ENCODE measurements at places on chromosomes 11 and 22.

- DNase-seq, result no peak
Measured at GRCh38 chr11:124817036-124817435, 16.8 kb upstream of the MSANTD2 start.

DNA sequence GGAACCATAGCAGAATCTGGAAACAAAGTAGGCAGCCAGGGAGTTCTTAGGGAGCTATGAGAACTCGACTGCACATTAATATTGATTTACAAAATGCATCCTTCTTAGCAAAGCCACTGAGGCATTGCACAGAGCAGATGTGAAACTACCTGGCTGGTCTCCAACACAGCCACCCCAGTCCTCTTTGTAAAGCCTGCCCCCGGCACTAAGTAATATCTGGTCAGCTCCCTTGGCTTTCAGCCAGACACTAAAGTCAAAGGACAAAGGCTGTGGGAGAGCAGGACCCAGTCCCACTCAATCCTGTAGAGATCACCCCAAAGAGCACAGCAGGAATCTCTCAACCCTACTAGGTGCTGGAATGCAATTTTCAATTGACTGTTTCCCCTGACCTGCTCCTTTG lies 12.8 kb downstream of the XRRA1 start:
- no peak for DNase-seq

- no peak for DNase-seq
Measured at GRCh38 chr11:112156956-112157766, 6.7 kb downstream of the IL18 start.

GRCh38 chr22:30425616-30426387 lies at the start of gene MTFP1:
Gene MTFP1 (plus strand): TSS chr22:30425768. CDS start chr22:30425880, 112 bp downstream.
- no peak for DNase-seq

DNA sequence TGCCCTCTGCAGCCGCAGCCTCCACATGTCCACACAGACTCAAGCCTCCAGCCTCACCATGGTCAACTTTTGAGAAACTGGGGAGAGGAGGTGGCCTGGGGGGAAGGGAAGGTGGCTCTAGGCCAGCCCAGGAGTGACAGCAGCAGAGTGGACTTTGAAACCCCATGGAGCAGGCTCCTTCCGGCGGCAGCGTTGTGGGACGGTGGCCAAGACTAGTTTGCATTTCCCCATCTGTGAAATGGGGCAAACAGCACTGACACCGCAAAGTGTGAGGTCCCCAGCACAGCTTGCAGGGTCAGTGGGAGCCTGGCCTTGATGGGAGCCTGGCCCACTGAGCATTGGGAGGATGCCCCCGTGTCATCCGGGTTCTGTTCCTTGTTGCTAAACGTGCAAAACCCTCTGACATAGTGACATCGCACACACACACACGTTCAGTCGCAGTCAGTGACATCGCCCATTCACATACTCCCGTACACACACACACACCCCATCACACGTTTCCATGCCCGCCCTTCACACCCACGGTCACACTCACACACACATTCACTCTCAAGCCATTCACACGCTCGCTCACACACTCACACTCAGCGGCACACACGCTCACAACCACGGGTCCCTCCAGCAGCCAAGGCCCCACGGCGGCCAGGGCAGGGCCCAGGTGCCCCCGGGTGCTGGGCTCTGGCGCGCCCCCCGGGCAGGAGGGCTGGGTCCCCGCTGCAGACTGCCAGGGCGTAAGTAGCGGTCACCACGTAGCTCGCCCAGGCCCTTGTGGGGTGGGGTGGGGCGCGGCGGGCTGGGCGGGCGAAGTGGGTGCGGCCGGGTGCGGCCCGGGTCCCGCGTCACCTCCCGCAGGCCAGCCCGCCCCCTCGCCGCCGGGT lies 585 bp downstream of the CYB5R3 start:
- DNase-seq, result no peak

DNA sequence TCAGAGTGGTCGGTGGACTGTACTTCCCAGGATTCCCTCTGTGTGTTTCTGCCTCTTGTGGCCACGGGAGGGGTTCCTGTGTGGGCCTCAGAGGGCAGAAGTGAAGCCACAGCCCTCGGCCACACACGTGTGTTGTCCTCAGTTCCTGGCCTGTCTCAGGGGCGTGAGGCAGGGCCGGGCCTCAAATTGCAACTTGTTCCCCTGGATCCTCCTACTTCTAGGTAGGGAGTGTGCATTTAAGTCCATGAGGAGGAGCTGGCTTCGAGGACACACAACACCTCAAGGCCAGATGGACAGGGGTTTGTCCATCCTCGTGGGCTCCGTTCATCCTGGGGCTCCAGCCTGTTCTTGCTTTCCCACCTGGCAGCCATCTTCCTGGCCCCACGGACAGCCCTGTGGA lies 573.0 kb downstream of the TBC1D22A start:
- no peak for DNase-seq

DNA sequence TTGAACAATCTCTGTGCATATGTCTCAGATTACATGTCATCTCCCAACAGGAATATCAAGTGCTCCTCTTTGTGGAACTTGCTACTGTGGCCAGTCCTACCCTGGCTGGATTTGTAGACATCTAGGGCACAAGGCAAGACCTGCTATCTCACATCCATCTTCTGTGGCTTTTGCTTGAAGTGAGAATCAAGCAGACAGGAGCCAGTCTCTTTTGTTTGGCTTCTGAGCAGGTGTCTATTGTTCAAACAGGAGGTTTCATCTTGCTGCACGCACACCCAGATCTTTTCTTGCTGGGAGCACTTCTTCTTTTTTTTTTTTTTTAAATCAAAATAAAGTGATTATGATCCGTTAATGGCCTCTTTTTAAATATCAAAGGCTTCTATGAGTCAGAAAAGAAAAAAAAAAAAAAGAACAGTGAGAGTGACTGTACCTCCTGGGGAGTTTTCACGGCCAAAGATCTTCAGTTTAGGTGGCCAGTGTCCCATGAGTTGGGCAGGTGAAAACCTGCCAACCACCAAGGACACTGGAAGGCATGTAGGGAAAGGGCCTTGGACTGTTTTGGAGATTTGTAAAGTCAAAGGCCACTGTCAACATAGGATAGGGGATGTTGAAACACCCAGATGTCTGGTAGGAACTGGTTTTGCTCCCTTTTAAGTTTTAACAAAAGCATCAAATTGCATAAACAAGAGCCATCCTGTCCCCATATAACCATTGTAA lies 78.1 kb downstream of the CD44 start:
- no peak for DNase-seq

DNA sequence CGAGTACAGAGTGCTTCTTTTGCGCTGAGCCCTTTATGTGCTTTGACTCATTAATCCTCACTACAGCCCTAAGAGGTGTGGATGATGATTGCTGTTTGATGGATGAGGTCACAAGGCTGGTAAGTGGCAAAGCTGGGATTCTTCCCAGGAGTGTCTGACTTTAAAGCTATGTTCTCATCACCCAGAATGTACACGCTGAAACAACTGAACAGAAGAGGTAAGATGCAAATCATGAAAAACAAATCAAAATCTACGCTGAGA lies 37.7 kb upstream of the CREB3L1 start:
- no peak for DNase-seq

DNA sequence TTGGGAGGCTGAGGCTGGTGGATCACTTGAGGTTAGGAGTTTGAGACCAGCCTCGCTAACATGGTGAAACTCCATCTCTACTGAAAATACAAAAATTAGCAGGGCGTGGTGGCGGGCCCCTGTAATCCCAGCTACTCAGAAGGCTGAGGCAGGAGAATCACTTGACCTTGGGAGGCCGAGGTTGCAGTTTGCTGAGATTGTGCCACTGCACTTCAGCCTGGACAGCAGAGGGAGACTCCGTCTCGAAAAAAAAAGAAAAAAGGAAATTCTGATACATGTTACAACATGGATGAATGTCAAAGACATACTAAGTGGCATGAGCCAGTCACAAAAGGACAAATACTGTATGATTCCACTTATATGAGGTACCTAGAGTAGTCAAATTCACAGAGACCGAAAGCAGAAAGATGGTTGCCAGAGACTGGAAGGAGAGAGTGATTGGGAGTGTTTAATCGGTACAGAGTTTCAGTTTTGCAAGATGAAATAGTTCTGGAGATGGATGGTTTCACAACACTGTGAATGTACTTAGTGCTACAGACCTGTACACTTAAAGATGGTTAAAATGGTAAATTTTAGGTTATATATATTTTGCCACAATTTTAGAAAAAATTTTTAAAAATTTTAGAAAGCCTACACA lies 92.3 kb downstream of the BLID start:
- no peak for DNase-seq

GRCh38 chr22:31275576-31275975 lies 16.7 kb downstream of the PIK3IP1 start:
- no peak for DNase-seq

GRCh38 chr11:43833657-43834073 lies 47.0 kb upstream of the ALKBH3 start:
- DNase-seq, result no peak

- DNase-seq, result no peak
Measured at GRCh38 chr11:75820645-75821044, 5.6 kb downstream of the UVRAG start.

- DNase-seq, result no peak
Measured at GRCh38 chr11:4947505-4947904, at the start of gene OR51A4. Gene OR51A4 (minus strand): TSS chr11:4947605. CDS start chr11:4947100, 505 bp downstream.

DNA sequence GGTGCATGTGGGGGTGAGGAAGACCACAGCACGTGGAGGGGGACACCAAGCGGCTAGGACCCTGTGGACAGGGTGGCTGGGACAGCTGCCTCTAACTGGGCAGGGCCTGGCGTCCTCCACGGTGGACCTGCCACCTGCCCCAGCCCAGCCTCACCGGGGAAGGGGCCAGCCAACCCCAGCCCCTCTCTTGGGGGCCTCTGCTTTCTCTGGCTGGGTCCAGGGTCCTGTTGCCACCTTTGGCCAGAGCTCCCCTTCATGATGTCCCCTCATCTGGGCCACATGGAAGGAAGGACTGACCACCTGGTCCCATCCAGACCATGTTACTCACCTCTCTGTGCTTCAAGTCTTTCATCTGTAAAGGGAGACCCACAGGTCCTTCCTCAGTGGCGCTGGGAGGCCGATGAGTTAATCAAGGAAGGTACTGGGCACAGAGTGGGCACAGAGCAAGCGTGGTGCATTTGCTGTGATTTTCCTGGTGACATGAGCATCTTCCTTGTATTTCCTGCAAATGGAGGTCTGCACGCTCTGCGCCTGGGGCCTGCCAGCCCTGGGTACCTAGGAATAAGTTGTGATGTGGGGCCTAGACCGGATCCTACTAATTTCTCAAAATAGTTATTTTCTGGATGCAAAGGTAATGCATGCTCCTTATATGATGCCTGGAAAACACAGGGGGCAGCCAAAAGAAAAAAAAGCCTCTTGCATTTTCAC lies 538.4 kb downstream of the TBC1D22A start:
- no peak for DNase-seq

- DNase-seq, result no peak
Measured at GRCh38 chr22:22721681-22722354, 77.4 kb downstream of the GGTLC2 start.

GRCh38 chr11:75850787-75851186 lies 35.8 kb downstream of the UVRAG start:
- DNase-seq, result no peak

DNA sequence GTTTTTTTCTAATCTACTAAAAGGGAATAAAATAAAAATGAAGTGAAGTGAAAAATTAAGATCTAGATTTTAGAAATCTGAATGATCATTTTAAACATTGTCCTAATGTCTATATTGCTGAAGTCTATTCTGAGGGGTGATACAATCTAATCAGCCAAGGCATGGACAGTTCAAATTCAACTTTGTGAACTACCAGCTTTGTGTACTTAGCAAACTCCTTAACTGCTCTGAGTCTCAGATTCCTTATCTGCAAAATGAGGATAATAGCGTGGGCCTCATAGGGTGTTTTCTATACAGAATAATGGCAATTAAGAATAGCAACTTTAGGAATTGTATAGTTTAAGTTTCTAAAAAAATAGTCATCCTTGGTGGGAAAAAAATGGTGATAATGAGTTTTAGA lies 31.4 kb downstream of the FAR1 start:
- DNase-seq, result no peak

DNA sequence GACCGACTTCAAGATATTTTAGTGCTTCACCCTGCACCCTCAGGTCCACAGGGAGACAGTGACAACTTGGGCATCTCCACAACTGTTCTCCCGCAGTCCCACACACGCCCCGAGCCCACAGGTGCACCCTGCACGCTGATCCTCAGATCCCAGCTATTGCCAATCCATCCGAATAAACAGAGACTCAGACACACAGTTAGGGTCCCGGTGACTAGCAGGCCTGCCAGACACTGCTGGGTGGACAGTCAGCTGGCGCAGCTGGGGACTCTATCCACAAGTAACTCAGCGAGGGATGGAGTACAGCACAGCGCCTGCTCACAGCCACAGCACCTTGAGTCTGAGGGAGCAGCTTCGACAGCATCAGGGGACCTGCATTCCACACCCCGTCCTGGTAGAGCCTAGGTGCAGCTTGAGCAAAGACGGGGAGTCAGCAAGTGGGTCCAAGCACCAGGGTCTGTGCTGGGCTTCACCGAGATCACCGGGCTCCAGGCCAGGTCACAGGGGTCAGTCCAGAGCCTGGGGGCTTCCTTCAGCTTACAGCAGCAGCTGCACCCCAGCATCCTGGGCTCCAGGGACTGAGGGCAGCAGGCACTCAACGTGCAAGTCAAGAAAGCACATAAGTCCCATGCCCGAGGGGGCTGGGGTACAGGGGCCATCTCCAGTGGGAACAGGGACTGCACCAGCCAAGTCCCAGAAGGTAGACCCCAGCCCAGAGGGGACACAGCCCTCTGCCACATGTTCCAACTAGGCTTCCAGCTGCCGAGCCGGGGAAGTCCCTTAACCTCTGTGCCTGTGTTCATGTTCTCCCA lies 7.6 kb downstream of the RPL3 start:
- DNase-seq, result no peak

DNA sequence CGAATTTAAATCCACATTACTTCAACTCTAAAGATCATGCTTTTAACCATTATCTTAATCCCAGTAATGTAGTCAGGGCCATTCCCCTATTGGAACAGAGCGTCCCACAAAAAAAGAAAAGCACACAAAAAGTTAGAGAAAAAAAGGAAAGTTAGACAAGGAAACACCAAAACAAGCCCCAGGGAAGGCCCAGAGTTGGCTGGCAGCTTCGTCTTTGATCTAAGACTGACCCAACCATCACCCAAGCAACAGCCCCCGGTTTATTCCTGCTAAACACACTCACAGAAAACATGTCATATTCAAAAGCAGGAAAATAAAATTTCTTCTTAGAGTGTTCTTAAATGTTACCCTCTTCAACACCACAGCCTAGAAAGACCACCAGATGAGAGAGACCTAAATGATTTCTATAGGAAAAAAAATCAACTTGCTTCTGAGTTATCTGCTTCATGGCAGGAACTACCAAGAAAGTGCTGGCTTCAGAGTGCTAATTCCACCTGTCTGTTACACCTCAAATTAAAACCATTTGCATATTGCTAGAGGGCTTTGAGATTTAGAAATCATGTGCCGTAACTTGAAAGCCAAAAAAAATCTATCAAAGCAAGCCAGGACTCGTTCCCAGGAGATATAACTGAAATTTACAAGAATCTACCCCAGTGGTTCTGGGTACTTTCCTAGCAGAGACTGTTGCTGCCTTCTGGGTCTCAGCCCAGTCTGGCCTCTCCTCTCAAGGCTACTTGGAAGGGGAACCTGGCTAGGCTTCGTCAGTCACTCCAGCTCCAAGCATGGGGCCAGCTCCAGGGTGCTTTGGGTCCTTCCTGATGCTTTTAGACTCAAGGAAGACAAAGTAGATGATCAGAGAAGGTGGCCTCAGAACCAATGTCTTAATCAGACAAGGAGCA lies 31.2 kb downstream of the POU2AF3 start:
- no peak for DNase-seq

GRCh38 chr22:43004362-43005035 lies 10.4 kb downstream of the PACSIN2 start:
- no peak for DNase-seq
